ENCODE measurements at places on chromosomes 13 and 19.
A peak's percentile ranks its signal among the peaks of the same experiment; 100 is the strongest.

DNA sequence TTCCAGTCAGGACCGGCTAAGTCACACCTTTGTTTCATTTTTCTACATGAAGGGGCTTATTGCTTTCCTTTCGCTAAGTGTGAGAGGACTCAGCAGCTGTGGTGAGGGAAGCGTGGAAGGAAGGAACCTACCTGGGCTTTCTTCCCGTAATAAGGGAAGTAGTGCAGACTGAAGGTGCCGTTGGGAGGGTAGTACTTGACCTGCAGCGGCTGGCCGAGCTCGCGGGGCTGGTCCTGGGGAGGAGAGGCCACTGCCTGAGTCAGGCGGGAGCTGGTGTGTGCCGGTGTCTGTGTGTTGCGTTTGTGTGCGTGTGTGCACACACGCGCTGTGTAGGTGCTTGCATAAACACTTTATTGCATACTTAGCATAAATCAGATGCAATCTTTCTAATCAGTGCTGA, 7.7 kb downstream of the ATP4B start:
- no peak for DNase-seq

DNA sequence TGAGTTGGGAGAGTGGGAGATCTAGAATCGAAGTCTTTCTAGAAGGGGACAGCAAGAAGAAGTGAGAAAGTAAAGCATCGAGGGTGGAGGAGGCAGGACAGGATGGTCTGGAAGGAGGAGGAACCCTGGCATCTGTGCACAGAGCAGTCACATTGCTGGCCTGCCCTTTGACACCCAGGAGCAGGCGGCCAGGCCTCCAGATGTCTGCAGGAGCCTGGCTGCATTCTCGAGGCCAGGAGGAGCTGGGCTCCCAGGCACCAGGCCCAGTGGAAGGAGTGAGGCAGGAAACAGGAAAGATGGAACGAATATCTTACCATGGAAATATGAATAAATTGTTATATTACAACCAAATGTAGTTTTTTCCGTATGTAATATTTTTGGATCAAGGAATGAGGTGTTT, 27.7 kb upstream of the ARGLU1 start:
- DNase-seq, result no peak

DNA sequence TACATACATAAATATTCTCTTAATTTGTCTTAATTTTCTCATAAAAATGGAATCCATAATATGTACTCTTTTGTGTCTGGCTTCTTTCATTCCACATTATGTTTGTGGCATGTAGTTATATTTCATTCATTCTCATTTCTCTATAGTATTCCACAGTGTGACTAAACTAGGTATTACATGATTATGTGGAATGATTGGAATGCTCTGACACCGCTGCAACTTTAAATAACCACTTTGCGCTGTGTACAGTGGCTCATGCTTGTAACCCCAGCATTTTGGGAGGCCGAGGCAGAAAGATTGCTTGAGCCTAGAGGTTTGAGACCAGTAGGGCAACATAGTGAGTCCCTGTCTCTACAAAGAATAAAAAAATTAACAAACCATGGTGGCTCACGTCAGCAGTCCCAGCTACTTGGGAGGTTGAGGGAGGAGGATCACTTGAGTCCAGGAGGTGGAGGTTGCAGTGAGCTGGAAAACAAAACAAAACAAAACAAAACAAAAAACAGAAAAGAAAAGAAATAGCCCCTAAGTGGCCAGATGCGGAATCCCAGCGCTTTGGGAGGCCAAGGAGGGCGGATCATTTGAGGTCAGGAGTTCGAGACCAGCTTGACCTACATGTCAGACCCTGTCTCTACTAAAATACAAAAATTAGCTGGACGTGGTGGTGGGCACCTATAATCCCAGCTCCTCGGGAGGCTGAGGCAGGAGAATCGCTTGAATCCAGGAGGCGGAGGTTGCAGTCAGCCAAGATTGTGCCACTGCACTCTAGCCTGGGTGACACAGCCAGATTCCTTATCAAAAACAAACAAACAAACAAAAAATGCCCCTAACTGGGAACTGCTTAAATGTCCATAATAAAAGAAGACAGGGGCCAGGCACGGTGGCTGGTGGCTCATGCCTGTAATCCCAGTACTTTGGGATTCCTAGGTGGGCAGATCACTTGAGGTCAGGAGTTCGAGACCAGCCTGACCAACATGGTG, 8.0 kb upstream of the SAE1 start:
- no peak for DNase-seq

- DNase-seq, result no peak
These were observed 1.5 kb upstream of the TMEM145 start for GRCh38 chr19:42311657-42312056.

- DNase-seq, result no peak
These were observed 30.3 kb upstream of the SEMA6B start for GRCh38 chr19:4589579-4590410.

DNA sequence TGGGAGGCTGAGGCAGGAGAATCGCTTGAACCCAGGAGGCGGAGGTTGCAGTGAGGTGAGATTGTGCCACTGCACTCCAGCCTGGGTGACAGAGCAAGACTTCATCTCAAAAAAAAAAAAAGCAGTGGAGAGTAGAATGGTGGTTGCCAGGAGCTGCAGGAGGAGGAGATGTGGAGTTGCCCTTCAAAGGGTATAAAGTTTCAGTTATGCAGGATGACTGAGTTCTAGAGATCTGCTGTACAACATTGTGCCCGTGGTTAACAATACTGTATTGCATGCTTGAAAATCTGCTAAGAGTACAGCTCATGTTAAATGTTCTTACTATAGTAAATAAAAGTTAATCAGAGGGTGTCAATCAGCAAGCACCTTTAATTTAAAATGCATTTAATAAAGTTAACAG, 28.4 kb upstream of the LATS2 start:
- DNase-seq, result no peak

DNA sequence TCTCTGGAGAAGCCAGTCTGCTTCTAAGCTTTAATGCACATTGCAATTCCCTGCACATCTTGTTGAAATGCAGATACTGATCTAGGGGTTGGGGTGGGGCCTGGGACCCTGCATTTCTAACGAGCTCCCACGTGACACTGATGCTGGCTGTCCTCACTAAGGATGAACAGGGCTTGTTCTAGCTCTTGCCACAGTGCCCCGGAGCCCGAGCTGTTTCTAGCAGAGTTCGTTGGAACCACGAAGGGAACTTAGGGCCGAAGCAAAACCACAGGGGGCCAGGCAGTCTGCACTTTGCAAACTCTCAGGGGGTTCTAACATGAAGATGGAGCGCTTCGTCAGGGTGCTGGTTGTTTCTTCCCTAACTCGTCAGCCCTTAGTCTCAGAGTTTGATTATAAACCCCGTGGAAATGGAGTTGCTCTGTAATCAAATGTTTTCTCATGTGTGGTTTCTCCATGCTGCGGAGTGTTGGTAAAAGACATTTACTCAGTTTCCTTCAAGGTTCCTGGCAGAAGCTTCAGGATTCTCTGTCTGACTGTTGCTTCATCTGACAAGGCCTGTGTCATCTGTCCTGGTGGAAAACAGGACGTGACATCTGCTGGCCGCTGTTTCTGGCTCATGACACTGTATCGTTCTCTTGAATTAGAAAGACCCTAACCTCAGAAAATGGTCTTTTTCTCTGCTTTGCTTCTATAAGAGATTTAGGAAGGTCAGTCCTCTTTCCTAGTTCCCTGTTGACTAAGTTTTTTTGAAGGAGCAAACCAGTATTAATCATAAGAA, 221.5 kb downstream of the TEX29 start:
- DNase-seq, result no peak

- no peak for DNase-seq
These were observed 107.0 kb downstream of the SIPA1L3 start for GRCh38 chr19:38013913-38014580.

DNA sequence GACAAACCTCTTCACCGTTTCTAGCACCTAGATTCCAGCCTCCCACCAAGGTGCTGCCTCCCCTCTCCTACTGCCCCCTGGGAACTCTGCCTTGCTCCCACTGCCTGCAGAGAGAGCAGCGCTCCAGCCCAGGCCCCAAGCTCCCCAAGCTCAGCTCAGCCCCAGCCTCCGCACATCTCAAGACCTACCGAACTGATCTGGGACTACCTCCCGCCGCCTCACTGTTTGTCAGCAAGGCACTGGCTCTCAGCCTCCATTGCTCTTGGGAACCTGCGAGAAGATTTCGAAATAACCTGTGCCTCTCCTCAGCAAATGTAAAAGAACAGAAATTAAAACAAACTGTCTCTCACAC, 92.4 kb upstream of the GPR183 start:
- DNase-seq, result no peak

- no peak for DNase-seq
These were observed 16.2 kb downstream of the NCLN start for GRCh38 chr19:3201911-3202310.

DNA sequence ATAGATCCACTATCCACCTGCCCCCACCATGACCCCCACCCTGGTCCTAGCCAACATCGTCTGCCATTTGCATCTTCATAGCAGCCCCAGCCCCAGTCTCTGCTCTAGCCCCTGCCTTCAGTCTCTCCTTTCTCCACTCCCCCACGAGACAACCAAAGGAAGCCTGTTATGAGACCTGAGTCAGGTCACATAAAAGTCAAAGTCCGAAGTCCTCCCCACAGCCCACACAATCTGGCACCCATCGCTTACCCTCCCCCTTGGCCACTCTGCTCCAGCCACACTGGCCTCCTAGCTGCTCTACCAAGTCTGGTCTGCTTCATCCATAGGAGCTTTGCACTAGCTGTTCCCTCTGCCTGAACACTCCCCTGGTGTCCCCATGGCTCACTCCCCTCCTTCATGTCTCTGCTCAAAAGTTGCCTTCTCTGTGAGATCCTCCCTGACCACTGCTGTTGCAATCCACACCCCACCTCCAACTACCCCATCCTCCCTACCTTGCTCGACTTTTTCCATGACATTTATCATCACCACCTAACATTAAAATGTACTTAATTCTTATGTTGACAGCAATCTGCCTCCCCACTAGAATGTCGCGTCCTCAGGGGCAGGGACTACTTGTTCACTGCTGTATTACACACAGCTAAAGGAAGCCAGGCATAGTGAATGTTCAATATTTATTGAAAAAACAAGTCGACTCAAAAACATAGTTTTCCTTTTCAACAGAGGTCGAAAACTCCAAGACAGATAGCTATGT, 1.2 kb upstream of the PLEKHG2 start:
- no peak for DNase-seq

DNA sequence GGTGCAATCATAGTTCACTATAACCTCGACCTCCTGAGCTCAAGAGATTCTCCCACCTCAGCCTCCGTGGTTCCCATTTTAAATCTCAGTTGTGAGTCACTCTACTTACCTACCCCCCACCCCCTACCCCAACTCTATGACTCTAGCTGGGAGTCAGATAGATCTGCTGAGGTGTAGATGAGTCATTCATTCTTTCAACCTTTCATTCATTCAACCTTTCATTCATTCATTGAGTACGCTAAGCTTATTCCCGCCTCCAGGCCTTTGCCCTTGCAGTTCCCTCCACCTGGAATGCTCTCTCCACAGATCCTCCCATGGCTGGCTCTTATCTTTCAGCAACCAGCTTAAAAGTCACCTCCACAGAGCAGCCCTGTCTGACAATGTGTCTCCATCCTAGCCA, 1.1 kb upstream of the MAST1 start:
- DNase-seq, result no peak

DNA sequence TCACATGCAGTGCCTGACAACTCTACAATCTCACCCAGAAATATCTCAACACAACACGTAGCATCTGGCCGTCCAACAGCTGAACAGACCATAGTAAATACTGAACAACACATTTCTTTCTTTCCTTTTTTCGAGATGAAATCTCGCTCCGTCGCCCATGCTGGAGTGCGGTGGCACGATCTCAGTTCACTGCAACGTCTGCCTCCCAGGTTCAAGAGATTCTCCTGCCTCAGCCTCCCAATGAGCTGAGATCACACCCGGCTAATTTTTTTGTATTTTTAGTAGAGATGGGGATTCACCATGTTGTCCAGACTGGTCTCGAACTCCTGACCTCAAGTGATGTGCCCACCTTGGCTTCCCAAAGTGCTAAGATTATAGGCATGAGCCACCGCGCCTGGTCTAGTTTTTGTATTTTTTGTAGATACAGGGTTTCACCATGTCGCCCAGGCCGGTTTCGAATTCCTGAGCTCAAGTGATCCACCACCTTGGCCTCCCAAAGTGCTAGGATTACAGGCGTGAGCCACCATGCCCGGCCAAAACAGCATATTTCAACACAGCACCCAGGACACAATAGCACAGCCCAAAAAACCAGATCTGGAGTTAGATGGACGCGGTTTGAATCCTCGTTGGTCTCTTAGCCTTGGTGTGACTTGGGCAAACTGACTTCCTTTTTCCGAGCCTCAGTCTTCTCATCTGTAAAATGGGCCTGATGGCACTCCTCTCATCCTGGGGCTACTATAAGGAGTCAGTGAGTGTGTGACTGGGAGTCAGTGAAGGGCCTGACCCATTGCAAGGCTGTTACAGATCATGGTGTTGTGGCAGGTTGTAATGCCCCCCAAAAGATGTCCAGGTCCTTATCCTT, 22.6 kb downstream of the CYP2A6 start:
- DNase-seq, result no peak

- DNase-seq, result no peak
These were observed 23.3 kb downstream of the RBM26 start for GRCh38 chr13:79382545-79383275.

DNA sequence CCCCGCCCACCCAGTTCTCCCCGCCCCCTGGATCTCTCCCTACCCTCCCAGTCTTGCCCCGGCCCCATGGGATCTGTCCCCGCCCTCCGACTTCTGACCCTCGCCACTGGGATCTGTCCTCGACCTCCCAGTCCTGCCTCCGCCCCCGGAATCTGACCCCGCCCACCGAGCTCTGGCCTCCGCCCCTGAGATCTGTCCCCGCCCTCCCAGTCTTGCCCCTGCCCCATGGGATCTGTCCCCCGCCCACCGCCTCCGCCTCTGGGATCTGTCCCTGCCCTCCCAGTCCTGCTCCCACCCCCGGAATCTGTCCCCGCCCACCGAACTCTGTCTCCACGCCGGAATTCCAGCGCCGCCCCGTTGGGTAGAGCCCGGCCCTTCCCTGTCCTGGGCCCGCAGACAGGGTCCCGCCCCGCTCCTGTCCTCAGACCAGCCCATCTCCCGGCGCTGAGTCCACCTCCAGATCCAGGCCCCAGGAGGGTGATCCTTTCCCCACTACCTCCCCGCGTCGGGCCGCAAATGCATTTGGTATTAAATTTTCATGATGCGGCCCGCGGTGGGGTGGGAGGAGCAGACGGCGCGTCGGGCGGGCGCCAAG, 1.5 kb upstream of the SLC17A7 start:
- DNase-seq, result peak; percentile 94

GRCh38 chr13:39892721-39893685, 237.5 kb downstream of the COG6 start:
- DNase-seq, result no peak

DNA sequence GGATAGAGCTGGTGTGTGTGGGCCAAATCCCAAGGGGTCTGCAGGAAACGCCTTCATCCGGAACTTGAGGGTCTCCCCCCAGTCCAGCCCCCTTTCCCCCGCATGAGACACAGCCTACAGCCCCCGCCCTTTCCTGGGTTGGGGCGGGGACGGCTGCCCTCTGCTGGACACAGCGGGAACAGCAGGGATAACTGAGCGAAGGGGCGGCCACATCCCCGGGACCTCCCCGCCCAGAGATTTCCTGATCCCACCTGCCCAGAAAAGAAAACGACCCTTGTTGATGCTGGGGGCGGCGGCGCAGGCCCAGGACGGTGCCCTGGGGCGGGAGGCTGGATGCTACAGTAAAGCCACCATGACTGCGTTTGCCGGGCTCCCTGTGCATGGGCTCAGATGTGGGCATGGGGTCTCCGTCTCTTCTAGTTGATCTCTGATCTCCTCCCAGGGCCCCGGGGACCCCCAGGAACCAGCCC, 14.2 kb downstream of the ONECUT3 start:
- DNase-seq, result peak; percentile 86

GRCh38 chr13:35797991-35798390, 321.5 kb upstream of the MAB21L1 start:
- DNase-seq, result no peak

GRCh38 chr13:92830821-92831220, 395.8 kb upstream of the GPC6 start:
- no peak for DNase-seq

All from hepatic stellate cell (primary cell).